T-helper 1 cell (primary cell): ENCODE measurements at places on chromosomes 5 and 9.

DNA sequence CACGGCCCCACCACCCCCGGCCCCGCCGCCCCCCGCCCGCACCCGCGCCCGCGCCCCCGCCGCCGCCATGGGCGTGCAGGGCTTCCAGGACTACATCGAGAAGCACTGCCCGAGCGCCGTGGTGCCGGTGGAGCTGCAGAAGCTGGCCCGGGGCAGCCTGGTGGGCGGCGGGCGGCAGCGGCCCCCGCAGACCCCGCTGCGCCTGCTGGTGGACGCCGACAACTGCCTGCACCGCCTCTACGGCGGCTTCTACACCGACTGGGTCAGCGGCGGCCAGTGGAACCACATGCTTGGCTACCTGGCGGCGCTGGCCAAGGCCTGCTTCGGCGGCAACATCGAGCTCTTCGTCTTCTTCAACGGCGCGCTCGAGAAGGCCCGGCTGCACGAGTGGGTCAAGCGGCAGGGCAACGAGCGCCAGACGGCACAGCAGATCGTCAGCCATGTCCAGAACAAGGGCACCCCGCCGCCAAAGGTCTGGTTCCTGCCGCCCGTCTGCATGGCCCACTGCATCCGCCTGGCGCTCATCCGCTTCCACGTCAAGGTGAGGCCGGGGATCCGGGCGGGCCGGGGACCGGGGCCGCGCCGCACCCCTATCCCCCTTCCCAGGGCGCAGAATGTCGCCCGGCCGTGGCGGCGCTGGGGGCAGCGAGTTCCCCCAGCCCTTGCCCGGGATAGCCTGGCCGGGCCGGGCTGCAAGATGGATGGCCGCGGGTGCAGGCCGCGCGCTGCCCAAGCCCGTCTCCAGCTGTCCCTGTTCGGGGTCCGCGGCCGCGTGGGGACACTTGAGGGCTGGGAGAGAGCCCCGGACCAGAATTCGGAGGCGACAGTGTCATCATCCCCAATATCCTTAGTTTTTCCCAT is 594 bp downstream of the FAM120A start:
- peak; percentile 12 for DNase-seq

DNA sequence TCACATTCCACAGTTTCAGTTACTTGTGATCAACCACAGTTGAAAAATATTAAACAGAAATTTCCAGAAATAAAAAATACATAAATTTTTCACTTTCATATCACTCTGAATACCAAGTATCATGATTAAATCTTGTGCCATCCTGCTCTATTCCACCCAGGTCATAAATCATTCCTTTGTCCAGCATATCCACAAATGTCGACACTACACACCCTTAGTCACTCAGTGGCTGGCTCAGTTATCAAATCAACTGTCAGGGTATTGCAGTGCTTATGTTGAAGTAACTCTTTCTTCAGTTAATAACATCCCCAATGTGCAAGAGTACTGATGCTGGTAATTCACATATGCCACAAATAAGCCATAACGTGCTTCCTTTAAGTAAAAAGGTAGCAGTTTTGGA is 115.7 kb downstream of the FBXL17 start:
- no peak for DNase-seq

GRCh38 chr5:152549709-152550108 is 144.6 kb upstream of the NMUR2 start:
- DNase-seq: no peak

DNA sequence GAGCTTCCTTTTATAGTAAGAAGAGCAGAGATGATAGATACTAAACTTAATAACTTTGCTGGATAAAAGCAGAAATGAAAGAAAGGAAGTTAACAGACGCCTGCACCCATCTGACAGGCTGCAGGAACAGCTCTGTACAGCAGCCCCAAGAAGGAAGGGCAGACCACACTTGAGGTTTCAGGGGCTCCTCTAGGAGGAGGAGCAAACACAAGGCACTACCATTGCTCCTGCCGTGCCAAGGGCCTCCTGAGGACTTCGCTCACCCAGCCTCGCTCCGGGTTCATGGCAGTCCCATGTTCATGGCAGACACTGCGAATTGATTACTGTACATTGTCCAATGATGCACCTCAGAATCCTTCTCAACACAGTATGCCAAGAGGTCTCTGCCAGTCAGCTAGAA is 85.1 kb downstream of the AMBP start:
- no peak for DNase-seq

DNA sequence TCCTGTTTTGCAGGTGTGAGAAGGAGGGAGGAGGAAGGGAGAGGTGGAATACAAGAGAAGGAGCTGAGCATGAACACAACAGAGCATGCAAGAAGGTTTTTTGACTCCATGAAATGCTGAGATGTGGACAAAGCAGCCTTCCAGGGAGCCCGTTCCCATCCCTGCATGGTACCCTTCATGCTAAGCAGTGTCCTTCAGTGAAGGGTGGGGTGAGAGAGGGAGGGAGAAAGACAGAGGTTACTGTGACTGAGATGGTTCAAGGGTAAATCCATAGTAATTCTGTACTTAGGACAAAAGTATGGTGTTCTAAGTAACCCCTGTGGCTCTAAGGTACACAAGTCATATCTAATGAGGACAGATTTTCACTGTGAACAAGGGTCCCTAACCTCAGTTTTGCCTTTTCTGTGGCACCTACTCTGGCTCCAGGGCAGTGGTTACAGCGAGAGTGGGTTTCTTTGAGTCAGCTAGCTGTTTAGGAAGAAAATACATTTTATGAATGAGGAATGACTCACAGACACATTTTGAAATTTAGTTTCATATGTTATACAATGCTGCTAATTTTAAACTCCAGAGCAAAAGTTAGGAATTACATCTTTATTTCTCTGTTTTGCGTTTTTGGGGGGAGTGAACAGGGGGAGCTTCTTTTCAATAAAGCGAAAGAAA is 184.9 kb upstream of the SLC12A2 start:
- no peak for DNase-seq

DNA sequence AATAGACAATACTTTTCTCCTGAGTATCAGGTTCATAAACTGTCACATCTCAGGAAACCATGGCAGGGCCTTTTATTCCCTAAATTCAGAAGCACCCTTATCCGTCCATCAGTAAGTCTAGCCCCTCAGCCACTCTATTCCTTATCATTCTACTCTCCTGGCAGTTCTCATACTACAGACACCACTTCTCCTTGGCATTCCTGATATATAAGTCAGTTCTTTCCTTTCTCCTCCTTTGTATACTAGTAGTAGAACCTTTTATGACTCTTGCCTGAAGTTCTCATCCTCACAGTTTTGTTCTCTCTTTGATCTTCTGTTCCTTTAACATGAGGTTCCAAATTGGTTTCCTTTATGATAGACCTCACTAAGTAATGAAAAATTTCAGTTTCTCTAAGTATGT is 29.3 kb downstream of the GRAMD2B start:
- DNase-seq: no peak

GRCh38 chr9:120891245-120891883 is 14.4 kb upstream of the PHF19 start:
- DNase-seq: no peak

- DNase-seq: no peak
Observed at GRCh38 chr9:122814545-122814944, 13.8 kb downstream of the PDCL start.

DNA sequence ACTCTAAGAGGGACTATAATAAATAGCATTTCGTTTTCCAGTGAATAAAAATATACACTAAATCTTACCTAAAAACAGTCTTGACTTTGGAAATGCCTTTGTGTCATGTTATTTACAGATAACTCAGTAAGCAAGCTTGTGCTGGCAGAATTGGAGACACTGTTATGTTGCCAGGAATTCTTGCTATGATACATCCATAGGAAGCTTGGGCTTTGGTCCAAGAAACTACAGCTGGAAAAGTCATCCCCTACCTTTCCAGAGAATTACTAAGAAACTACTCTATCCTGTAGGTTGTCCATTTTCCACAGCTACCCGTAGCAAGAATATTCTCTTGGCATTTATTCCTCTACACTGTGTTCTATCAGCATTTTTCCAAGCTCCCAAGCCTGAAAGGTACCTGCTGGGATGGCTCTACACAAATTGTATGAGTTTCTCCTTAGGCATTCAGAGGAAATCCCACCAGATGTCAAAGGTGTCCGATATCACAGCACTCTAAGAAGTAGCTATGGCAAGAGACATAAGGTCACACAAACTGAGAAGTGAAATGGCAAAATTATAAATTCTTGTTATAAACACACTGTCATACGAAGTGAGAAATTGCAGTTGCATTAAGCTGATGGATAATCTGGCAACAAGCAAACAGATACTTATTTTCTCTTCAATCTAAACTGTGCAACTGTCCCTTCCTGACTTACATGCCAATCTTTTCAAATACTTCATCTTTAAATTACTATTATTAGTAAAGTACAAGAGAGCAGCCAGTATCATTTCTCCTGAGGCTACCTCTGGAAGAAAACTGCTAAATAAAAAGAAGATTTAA is 68.5 kb downstream of the MCTP1 start:
- DNase-seq: no peak

- DNase-seq: no peak
Observed at GRCh38 chr5:180086816-180087399, 15.3 kb upstream of the RNF130 start.

GRCh38 chr9:25935188-25935587 is 256.9 kb upstream of the TUSC1 start:
- DNase-seq: no peak

GRCh38 chr5:155982354-155982753 is 344.6 kb upstream of the SGCD start:
- no peak for DNase-seq

DNA sequence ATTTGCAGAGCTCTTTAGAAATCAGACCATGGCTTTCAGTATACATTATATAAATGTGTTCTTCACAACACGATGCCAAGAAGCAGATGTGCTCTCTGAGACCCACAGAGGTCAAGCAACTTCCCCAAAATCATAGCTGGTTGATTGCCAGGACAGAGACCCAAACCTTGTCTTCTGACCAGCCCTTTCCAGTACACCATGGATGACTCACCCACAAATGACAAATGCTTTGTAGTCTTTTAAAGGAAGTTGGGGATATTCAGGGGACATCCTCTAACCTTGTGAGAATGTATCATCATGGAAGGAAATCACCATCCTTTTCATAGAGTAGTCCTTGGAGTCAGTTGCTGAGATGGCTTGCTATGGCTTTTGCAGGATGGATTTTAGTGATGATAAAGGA is 30.1 kb downstream of the ZNF462 start:
- DNase-seq: no peak

- no peak for DNase-seq
Observed at GRCh38 chr5:172999372-172999973, 15.9 kb downstream of the ATP6V0E1 start.

DNA sequence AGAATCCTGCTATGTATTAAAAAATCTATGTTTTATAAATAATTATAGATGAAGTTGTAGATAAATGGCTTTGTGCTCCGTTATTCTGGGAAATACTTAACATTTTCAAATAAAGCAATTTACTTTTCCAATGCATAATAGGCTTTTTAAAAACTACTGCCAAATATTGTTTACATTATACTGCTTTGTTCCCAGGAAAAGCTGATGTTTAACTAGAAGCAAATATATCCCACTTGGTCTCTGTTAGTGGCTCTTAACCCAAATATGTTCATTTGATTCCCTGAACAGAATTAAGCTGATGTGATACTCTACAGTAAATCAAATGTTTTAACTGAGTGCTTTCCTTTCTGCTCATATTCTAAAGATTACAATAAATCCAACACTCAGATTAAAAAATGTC is 326.3 kb downstream of the SLCO4C1 start:
- DNase-seq: no peak

DNA sequence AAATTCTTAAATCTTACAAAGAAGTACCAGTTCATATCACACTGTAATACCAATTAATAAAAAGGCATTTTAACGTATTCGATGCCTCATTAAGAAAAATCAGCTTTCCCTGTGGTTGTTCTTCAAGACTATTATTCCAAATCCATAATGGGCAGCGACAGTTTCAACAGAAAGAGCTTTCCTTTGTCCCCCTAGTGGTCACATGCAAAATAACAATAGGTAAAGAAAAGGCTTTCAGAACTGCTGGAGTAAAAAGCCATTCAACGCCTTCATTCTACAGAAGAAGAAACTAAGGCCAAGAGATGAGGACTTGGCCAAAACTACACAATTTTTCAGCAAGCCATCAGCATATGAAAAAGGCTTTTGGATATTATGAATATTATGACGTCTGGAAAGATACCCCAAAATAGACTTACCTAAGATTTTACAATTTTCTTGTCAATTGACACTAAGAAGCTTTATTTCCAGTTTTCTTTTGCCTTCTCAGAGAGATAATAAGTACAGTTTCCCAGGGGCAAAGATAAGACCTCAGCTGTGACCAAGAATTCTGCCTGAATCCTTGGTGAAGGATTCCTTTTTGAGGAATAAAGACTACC is 6.7 kb upstream of the CDH6 start:
- DNase-seq: peak; percentile 3

DNA sequence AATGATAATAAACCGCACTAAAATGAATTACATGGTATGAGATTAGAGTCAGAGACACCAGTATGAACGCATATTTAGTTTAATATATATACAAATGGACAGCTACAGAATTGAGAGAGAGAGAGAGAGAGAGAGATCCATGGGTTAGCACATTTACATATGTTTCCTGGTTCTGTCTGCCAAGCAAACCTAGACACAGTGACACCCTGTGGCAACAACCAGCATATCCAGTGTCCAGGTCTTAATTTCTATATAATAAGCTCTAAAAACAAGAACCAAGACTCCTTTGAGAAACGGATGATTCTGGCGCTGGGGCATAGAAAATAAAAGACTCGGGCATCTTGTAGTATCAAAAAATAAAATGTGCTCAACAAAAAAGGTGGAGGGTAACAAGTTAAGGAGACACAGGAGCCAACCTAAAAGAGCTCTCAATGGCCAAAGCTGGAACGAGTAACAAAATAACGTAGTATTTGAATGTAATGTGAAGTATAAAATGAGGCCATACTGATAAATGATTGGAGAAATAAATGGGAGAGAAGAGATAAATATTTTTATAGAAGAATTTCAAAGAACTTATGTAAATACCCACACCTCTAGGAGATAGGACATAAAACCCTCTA is 84.5 kb downstream of the RFX3 start:
- no peak for DNase-seq

DNA sequence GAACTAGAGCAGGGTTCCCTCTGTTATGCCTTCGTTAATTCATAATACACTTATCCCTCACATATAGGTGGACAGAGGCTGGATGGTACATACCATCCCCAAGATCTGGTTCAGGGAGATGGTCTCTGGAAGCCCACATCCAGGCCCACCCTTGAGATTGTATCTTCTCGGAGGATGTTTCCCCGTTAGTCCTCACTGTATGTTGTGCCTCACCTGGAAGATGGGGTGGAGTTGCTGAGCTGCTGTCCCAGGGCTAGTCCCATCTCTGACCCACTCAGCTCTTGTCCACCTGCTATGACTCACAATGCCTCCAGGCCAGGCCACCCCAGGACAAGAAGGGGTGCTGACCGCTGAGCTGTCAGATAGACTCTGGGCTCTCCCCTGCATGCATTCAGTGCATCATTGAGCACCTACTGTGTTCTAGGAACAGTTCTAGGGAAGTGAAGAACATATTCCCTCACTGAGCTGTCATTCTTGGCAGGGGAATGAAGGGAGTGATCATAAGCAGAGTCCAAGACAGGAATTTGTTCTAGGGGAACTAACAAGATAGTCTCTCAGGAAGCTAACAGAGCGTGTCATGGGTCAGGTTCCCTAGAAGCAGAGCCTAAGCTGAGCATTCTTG is at the start of gene CBY3:
CBY3 (minus strand) TSS at position 255 of the 622 bp plus-strand sequence; CDS start at position 139, 116 bp downstream.
- DNase-seq: no peak

- no peak for DNase-seq
Observed at GRCh38 chr5:150302301-150303069, at the start of gene ARSI. Gene ARSI (minus strand): TSS chr5:150302905. CDS start chr5:150302373, 532 bp downstream.
